ENCODE measurements at places on chromosomes 13 and 19. TPM values are rescaled to one million over a fixed set of nuclear protein-coding genes. Genes with fewer than 3 reads are reported as not detected.

The FKBP8 gene
- 131 TPM for total RNA-seq

The LCP1 gene
- total RNA-seq = 0.25 TPM

The CNN1 gene
- 0.32 TPM for total RNA-seq

The KIR3DL2 gene
- total RNA-seq = 0.06 TPM

The TMEM161A gene
- total RNA-seq = 24.3 TPM

The ZNF175 gene
- total RNA-seq = 3.1 TPM

The MLLT1 gene
- total RNA-seq = 20.5 TPM

The CEACAM20 gene
- total RNA-seq = not detected

The TTYH1 gene
- 0.16 TPM for total RNA-seq

The RHPN2 gene
- total RNA-seq = 45.9 TPM

The MYH14 gene
- total RNA-seq = 6.3 TPM

The ELAVL3 gene
- total RNA-seq = 0.24 TPM

The QPCTL gene
- total RNA-seq = 9.9 TPM

The LRRC8E gene
- total RNA-seq = 6.4 TPM

The CEACAM8 gene
- total RNA-seq = not detected

The GRK1 gene
- total RNA-seq = not detected

The AP3D1 gene
- total RNA-seq = 73.9 TPM

The MIA gene
- total RNA-seq = not detected

The TMTC4 gene
- total RNA-seq = 8.3 TPM

The REEP6 gene
- 3.9 TPM for total RNA-seq

The ACER1 gene
- not detected for total RNA-seq

The RTBDN gene
- total RNA-seq = 0.33 TPM

The RAB20 gene
- total RNA-seq = 1.8 TPM

The PRR19 gene
- total RNA-seq = 4.2 TPM

The IZUMO4 gene
- total RNA-seq = 0.56 TPM

The ZNF415 gene
- total RNA-seq = not detected

The GPC5 gene
- not detected for total RNA-seq

The ZNF625 gene
- total RNA-seq = not detected

The FUT6 gene
- total RNA-seq = not detected

The ERF gene
- total RNA-seq = 105 TPM

The OLFM2 gene
- total RNA-seq = 11.6 TPM

The CSNK1A1L gene
- not detected for total RNA-seq

The TEX101 gene
- not detected for total RNA-seq

The ZBTB32 gene
- not detected for total RNA-seq

The PSG1 gene
- 0.12 TPM for total RNA-seq

The RGCC gene
- total RNA-seq = 12.0 TPM

The MBD3L2 gene
- not detected for total RNA-seq

The PSG2 gene
- total RNA-seq = 0.05 TPM

The CACNG7 gene
- total RNA-seq = 8.0 TPM

The MUC16 gene
- 0.06 TPM for total RNA-seq

The PLIN4 gene
- total RNA-seq = 0.10 TPM

The BEST2 gene
- 2.9 TPM for total RNA-seq

The KLF2 gene
- total RNA-seq = 27.0 TPM

The FXYD7 gene
- 0.17 TPM for total RNA-seq

The POSTN gene
- total RNA-seq = 0.08 TPM

The IFNL1 gene
- total RNA-seq = 0.10 TPM

The ZNF98 gene
- total RNA-seq = not detected

The SLC25A23 gene
- total RNA-seq = 18.9 TPM

The CEBPA gene
- total RNA-seq = 7.8 TPM

The ELSPBP1 gene
- not detected for total RNA-seq
